ENCODE measurements at places on chromosomes 6 and 20.

- no peak for DNase-seq
These were observed 283.3 kb upstream of the MANEA start for GRCh38 chr6:95294043-95294442.

- DNase-seq = no peak
These were observed 589 bp downstream of the RNF5 start for GRCh38 chr6:32178547-32179440.

- peak; percentile 71 for DNase-seq
These were observed 165.2 kb downstream of the WDR27 start for GRCh38 chr6:169536446-169537170.

- no peak for DNase-seq
These were observed 44.7 kb downstream of the GSTA2 start for GRCh38 chr6:52718550-52718949.

GRCh38 chr6:142518126-142518525, 216.3 kb downstream of the ADGRG6 start:
- no peak for DNase-seq

GRCh38 chr6:129713806-129714333, 3.9 kb upstream of the ARHGAP18 start:
- DNase-seq = no peak

GRCh38 chr20:40294747-40295146, 394.3 kb downstream of the MAFB start:
- DNase-seq = no peak

DNA sequence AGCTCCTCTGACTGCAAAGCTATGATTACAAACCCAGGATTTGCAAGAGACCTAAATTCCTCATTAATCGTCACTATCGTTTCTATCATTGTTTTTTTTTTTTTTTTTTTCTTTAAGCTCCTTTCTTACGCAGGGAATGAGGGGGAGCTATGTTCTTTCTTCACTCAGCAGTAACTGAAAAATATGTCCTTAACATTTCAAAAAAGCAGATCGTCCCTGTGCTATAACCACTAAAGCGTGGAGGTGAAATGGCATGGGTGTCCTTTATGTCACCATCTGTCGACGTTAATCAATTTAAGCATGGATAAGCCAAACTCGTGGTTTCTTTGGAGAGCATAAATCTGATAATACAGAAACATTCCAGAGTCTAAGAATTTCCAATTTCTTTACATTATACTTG, 67.9 kb upstream of the TRAF3IP2 start:
- no peak for DNase-seq

DNA sequence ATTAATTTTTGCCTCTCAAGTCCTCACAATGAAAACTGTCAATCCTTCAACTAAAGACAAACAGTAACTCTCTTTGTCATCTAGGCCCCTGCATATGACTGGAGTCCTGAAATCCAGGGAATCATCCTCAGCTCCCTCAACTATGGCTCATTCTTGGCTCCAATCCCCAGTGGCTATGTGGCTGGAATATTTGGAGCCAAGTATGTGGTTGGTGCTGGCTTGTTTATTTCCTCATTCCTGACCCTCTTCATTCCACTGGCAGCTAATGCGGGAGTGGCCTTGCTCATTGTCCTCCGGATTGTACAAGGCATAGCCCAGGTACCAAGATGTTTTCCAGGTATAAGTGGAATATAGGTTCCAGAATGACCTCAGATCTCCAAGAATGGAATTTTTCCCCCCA, 15.4 kb downstream of the SLC17A4 start:
- DNase-seq = peak; percentile 17

GRCh38 chr6:49606721-49607390, 29.8 kb downstream of the RHAG start:
- peak; percentile 88 for DNase-seq

- no peak for DNase-seq
These were observed 160.5 kb downstream of the TTLL2 start for GRCh38 chr6:167485186-167485978.

GRCh38 chr20:57037689-57038088, 228.8 kb downstream of the BMP7 start:
- DNase-seq = no peak

GRCh38 chr20:60001108-60001507, 42.9 kb downstream of the CDH26 start:
- DNase-seq = no peak

GRCh38 chr6:85747093-85747492, 104.4 kb upstream of the SYNCRIP start:
- DNase-seq = no peak

DNA sequence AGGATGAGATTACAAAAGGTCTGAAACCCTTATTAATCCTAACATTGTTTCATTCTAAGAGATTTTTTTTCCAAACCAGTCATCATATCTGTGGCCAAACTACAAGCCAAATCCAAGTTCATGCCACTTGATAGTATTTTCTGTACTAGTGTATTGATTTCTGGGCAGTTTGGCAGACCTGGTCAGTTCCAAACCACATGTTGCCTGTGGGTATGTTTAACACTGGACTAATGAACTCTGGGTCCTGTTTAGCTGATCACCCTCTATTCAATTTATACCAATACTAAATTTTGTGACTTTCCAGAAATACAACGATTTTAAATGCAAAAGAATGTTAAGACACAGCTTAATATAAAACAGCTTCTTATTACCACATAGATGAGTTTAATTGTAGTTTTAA, 24.0 kb downstream of the TBX18 start:
- no peak for DNase-seq

DNA sequence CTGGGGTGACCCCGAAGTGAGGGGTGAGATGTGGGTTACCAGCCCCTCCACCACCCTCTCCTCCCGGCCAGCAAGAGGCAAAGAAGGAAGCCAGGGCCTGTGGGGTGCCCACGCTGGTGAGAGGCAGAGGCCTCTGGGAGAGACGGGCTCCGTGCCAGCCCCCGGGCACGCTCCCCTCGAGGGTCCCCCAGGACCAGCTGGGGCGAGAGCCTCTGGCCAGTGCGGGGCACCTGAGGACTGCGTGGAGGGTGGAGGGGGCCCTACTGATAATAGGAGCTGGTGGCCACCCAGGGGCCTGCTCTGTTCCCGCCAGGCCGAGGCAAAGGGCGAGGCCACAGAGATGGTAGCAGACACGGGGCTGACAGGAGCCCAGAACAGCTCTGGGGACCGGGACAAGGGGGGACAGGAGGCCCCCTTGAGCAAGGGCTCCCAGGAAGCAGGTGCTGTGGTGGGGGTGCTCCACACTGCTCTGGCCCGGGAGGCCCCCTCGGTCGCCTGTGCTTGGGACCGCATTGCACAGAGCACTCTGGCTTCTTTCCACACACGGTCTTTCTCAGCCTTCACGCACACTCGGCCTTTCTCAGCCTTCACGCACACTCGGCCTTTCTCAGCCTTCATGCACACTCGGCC, 226.9 kb downstream of the TTLL2 start:
- no peak for DNase-seq

- no peak for DNase-seq
These were observed 570.1 kb downstream of the DHX35 start for GRCh38 chr20:39532205-39532604.

DNA sequence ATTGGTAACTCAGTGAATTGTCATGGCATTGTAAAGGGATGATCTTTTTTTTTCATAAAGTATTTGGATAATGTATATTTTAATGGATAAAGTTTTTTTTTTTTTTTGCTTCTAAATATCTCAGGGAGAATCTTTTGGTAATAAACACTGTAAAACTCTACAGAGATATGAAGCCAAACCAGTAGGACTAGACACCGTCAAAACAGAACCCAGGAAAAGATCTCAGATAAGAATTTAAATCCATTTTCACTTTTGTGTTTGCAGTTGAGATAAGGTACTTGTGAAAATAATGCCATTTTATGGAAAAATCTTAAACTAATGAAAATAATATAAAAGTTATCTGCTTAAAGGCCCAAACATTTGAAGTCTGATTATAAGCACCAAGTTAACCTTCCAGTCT, 27.0 kb downstream of the FAM83B start:
- DNase-seq = no peak

- no peak for DNase-seq
These were observed 41.9 kb downstream of the ELOVL5 start for GRCh38 chr6:53306819-53307347.

- no peak for DNase-seq
These were observed 42.3 kb downstream of the CHMP4B start for GRCh38 chr20:33853507-33853813.

DNA sequence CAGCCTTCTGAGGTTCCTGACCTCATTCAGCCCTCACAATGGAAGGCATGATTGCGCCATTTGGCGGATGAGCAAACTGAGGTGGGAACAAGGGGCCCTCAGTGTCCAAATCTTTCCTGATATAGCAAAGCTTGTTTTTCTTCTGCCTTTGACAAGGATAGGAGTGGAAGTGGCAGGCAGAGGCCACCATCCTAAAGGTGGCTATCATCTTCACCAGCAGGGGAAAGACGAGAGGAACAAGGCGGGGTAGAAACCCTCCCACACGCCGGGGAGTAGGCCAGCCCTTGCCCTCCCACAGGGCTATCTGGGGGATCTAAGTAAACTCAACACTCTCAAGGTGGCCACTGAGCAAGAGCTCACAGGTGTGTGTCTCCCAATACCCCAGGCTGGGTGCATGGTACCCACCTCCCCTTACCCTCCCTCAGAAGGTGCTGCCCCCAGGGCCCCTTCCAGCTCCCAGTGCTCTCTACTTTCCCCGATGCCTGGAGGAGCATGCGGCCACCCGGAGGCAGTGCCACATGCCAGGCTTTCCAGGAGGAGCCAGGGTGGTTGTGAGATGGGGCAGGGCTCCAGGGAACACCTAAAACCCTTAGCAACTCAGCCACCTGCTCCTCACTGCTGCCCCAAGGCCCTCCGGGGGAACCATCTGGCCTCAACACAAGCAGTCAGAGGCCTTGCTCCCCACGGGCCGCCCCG, 11.2 kb downstream of the SPDEF start:
- no peak for DNase-seq

- no peak for DNase-seq
These were observed 96.6 kb downstream of the PXDC1 start for GRCh38 chr6:3654898-3655297.

GRCh38 chr6:85134172-85134571, 315.7 kb upstream of the NT5E start:
- DNase-seq = no peak

- no peak for DNase-seq
These were observed 50.6 kb upstream of the FBXO30 start for GRCh38 chr6:145865175-145865574.

DNA sequence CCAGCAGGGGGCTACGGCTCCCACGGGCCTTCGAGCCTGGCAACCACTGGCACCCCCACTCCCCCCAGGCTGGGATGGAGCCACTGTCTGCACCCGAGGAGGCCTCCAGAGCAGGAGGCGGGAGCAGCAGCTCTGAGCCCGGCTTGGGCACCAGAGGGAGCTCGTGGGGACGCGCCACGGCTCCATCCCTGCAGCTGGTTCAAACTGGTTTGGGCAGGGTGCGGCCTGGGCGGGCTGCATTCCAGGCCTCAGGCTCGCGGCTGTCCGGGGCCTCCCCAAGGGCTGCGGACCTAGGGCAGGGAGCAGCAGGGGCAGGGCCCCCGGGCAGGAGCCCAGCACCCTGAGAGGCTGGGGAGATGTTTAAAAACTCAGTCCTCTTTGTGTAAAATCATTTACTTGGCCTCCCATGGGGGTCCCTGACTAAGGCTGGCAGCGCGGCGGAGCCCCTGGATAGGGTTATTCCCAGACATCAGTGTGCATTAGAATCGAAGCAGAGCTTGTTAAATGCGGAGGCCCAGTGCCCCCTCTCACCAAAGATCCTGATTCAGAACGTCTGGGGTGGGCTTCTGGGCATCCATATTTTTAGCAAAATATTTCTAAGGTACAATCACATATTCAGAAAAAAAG, 4.1 kb upstream of the BCAS4 start:
- DNase-seq = peak; percentile 36

GRCh38 chr6:109339906-109340678, 42.2 kb downstream of the CD164 start:
- no peak for DNase-seq

DNA sequence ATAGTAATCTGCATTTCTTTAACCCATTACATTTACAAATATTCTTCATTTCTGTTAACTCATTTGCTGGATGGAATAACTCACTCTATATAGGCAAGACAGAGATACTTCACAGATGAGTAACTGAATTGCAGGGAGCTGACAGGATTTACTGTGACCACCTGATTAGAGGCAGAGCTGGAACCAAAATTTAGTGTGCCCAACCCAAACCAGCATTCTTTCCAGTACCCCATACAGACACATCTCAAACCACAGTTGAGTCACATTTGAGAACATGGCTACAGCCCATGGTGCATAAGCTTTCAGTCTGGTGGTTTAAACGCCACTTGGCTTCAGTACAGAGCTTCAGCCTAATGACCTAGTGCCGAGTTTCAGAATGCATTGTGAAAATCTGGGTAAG, 138.4 kb upstream of the TENT5A start:
- DNase-seq = no peak

- no peak for DNase-seq
These were observed 36.5 kb downstream of the PPP1R16B start for GRCh38 chr20:38842026-38842425.

DNA sequence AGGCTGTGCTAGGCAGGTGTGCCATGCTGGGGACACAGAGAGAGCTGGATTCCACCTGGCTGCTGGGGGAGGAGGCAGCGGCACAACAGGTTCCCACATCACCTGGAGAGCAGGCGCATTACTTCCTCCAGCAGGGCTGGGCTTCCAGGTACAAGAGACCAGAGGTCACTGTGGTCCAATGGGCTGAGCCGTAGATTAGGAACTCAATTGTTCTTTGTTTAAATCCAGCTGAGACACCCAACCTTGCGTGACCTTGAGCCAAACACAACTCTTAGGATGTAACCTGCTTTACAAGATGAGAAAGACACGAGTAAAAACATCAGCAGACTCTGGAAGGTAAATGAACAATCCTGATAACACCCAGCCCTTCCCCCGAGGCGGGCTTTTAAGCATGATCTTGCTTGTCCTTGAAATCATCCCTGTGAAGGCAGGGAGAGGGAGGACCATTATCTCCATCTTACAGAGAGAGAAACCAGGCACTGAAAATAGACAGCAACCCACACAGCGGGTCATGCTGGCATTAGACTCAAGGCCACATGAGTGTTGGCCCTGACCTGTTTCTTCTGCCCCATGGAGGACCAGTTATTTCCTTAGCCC, 216.5 kb upstream of the RREB1 start:
- no peak for DNase-seq

DNA sequence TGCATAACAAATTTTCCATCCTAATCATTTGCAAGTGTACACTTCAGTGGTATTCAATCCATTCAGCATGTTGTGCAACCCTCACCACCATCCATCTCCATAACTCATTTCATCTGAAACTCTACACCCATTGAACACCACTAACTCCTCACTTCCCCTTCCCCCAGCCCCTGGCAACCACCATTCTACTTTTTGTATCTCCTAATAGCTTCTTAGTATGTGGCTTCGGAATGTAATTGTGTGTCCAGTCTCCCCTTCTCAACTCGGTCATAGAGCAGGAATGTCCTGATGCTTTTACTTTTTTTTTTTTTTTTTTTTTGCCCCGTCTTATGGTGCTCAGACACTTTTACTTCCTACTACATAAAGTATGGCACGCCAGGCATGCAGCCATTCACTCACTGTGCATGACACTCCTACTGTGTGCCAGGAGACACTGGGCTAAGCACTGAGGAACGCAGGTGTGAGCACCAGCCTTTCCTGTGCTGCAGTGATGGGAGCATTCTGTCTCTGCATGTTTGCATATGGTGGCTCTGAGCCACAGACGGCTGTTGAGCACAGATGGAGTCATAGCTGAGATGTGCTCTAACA, 15.3 kb downstream of the HCK start:
- no peak for DNase-seq

GRCh38 chr6:5053038-5053437, 32.1 kb upstream of the PPP1R3G start:
- no peak for DNase-seq

All from NCI-H2029 treated with DMSO at 0.1 percent for 48 hours (cell line).